ENCODE measurements at places on chromosomes 2 and 18.

- no peak for DNase-seq
Observed at GRCh38 chr2:1801541-1801940, 57.2 kb upstream of the PXDN start.

DNA sequence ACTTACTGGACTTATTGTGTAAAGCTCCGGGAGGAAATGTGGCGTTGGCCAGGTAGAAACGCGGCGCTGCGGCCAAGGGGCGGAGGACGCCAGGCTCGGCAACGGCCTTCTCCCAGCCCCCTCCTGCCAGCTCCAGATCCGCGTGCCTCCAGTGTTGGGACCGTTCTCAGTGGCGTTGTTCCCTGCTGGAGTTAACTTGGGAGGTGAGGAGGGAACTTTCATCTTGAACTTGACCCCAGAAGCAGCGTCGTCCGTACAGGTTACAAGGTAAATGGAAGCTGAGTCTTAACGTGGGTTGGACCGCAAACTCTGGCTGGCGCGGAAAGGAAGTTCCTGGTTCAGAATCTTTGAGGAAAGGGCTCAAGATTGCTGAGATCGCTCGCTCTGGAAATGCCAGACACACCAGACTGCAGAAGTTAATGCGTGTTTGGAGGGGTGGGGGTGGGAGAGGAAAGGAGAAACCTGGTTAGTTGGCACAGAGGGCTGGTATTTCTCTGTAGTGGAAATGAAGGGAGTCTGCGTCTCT is 1.3 kb downstream of the TANC1 start:
- DNase-seq, result no peak

DNA sequence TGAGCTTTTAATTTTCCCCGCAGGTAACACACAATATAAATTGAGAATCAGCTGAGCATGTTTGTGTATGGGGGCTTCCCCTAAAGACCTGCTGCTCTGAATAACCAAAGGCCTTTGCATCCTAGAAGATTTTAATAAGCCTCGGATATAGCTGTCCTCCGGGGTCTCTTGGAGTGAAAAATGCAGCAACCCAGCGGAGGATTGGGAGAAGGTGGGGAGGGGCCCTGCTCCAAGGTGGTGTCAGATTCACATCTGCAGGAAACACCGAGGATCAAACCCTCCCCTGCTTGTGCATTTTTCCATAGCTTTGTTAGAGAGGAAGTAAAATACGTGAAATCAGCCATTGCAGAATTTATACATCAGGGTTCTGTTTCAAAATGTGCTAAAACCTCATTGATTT is 63.0 kb upstream of the OTOF start:
- DNase-seq, result no peak

DNA sequence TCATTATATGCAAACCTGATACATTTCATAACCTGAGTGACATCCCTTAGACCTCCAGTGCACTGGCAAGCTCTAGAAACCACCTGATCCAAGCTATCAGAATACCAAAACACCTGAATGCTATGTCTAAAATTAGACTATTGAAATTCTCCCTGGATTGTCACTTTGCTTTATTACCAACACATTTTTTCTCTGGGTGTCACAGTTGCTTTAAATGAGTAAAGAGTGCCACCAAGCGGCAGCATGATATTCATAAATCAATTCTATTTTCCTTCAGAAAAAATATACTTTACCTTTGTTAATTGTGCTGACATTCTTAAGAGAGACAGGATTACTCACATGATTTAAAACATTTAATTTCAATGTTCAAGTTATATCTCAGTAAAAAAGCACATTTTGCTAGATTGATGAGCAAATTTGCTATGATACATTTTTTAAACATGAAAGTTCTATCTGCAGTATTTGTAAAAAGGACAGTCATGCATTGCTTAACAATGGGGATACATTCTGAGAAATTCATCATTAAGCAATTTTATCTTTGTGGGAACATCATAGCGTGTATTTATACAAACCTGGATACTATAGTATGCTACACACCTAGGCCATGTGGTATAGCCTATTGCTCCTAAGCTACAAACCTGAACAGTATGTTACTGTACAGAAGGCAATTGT is 338.4 kb upstream of the SLC39A10 start:
- no peak for DNase-seq

DNA sequence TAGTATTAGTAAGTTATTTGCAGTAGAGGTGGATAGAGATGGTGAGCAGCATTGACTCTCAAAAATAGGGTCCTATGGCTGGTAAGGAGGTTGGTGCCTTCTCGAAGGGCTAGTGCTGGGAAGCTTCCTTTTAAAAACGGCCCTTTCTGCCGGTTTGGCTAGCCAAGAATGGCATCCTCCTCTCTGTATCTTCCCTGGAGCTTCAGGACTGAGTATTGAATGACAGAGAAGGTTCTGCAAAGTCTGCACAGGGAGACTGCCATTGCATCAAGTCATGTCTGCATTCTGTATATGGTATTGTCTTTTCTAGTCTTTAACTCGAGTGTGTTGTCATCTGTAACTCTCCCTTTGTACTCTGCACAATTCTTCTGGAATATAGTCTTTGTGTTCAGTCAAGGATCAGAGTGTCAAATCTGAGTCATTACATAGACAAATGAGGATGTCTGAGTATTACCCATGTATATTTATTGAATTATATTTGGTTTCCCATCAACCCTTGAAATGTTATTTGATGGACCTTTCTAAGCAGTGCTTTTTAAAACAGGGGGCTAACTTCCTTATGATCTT is 1.1 kb downstream of the LDLRAD4 start:
- DNase-seq, result no peak

- DNase-seq, result no peak
Observed at GRCh38 chr2:186129767-186130581, 356.1 kb upstream of the ZC3H15 start.

DNA sequence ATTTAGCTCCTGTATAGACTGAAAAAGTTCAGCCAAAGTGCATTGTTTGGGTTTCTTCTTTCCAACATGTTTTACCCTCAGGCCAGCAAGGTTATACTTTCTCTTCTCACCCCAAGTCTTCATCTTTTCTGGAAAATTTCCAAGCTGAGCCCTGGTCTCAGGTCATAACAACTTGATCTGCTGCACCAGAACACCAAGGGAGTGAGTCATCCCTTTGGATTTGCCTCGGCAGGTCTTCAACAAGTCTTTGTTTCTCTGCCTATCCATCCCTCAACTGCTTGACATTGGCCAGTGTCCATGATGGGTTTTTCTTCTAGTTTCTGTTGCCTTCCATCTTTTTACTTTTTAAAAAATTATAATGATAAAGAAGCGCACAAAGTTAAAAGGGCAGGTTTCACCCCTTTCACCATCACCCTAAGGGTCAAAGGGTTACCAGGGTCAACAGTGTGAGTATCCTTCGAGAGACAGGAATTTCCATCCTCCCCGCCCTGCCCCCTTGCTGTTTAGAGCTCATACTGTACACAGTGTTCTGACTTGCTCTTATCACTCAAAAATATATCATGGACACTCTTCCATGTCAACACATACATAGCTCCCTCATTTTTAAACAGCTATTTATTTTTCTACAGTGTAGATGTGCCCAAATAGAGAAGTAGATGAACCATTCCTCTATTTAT is 5.7 kb upstream of the SPATS2L start:
- DNase-seq, result no peak

- DNase-seq, result no peak
Observed at GRCh38 chr2:237020090-237020489, 65.6 kb upstream of the COPS8 start.

DNA sequence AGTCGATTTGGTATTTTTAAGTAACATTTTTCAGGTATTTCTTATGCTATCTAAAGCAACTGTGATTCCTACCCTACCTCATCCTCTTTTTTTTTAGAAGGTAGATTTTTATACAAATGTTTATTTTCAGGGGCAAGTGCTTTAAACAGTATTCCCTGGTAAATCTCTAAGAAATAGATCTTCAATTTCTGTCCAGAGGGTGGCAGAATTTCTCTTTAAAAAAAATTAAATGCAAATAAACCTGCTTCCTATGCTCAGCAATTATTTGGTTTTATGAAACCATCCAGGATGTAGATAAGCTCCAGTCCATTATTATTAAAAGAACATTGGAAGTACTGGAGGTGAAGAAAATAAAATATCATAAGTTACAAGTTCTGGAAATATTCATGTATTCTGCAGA is 191.9 kb downstream of the MYO3B start:
- DNase-seq, result no peak

DNA sequence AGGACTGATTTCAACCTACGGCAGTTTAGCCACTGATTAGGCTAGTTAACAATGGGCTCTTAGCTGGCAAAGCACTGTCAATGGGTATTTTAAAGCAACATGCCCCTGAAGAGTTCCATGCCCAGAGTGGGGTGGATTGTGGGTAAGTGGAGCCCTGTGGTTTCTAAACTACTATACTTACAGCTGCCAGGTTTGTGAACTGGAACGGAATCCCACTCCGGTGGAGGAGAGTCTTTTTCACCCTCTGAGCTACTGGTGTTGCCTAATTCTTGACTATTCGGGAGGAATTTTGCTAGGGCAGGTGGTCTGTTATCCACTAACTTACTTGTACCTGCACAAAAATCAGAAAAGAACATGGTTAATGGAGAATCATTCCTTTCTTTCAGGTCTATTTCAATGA is 52.6 kb downstream of the ZAP70 start:
- DNase-seq, result no peak

GRCh38 chr2:142901780-142902179 is 24.3 kb downstream of the KYNU start:
- DNase-seq, result no peak

- no peak for DNase-seq
Observed at GRCh38 chr2:71614976-71615766, 161.8 kb downstream of the DYSF start.

DNA sequence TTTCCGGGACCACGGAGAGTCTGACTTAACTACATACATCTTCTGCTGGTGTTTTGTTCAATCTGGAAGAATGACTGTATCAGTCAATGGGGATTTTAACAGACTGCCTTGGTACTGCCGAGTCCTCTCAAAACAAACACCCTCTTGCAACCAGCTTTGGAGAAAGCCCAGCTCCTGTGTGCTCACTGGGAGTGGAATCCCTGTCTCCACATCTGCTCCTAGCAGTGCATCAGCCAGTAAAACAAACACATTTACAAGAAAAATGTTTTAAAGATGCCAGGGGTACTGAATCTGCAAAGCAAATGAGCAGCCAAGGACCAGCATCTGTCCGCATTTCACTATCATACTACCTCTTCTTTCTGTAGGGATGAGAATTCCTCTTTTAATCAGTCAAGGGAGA is 23.1 kb downstream of the ICOS start:
- DNase-seq, result no peak

- DNase-seq, result no peak
Observed at GRCh38 chr2:157256626-157257025, 879 bp upstream of the GALNT5 start.

- DNase-seq, result no peak
Observed at GRCh38 chr2:113966832-113967231, 76.9 kb downstream of the ACTR3 start.

GRCh38 chr2:234459401-234460009 is 37.4 kb downstream of the ARL4C start:
- no peak for DNase-seq

DNA sequence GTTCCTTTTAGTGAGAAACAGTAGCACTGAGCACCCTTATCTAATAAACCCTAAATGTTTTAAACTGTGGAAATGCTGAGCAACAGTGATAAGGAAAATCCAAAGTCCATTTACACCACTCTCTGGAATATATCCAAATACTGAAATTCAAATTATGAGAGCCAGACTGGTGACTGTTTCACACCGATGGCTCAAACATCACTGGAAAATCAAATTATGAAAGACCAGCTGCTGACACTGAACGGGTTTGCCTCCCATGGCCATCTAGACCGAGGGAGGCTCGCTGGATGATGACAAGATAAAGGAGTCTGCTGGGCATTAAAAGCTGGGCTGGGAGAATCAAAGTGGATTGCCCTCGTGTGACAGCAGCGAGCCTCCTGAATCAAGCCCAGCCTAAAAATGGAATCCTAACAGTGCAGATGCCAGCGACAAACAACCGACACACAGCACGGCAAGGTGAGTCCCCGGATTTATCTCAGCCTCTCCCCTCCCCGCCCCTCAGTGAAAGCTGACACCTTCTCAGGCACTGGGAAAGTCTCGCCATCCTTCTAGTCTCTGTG is 30.3 kb downstream of the SERPINE2 start:
- DNase-seq, result no peak

DNA sequence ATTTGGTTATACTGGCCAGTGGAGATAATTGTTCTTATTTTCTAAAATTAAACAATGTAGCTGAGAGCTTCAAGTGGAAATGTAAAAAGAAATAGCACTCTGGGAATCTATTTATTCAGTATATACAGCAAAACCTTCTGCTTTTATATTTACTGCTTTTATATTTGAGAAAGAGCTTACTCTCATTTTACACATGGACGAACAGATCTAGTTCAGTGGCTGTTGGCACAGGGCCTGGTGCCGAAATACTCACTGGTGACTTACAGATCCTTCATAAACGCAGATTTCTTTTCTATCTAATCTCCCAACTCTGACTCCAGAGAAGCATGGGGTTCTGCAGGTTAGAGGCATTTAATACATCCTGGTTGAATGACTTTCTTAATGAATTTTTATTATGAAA is 266.2 kb downstream of the ASXL3 start:
- DNase-seq, result no peak

DNA sequence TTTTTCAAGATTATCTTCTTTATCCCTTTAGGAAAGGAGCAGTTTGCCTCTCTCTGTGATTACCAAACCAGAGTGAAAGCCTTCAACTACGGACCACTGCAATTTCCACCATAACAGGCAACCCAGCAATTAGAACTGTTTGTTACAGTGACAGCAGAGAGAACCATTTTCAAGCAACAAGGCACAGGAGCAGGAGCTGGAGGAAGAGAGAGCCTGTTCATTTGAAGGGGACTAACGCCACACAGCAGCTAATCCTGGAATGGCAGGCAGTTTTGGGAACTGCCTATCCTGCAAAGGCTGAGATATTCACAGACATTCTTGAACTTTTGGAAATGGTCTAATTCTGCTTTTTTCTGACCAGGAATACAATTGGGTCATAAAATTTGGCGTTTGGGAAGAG is 1541.9 kb upstream of the PIK3C3 start:
- DNase-seq, result no peak

DNA sequence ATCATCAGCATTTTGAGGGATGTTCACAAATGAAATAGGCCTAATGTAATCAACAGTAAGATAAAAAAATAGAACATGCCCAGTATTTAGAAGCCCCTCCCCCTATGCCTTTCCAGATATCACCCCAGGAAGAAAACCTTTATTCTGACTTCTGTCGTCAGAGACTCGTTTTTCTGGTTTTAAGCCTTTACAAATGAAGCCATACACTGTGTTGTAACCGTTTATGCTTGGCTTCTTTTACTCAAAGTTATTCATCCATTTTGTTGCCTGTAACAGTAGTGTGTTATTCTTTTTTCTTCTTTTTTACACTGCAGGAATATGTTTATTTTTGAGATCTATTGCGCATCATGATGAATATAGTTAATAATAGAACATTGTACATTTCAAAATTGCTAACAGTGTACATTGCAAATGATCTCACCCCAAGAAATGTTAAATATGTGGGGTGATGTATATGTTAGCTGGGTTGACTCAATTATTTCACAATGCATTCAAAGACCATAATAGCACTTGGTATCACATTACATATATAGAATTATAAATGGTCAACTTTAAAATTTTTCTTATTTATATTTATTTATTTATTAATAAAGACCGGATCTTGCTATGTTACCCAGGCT is 28.1 kb upstream of the PNPT1 start:
- no peak for DNase-seq

GRCh38 chr2:35827086-35827485 is 528.5 kb upstream of the CRIM1 start:
- no peak for DNase-seq

Measured in activated gamma-delta T cell (primary cell).